ENCODE measurements at places on chromosomes 5 and 9.
A peak's percentile ranks its signal among the peaks of the same experiment; 100 is the strongest.

GRCh38 chr5:14445013-14445412, 136.6 kb upstream of the OTULINL start:
- no peak for DNase-seq

GRCh38 chr9:114120192-114121014, 21.3 kb upstream of the KIF12 start:
- no peak for DNase-seq

GRCh38 chr5:143614831-143615230, 197.1 kb upstream of the HMHB1 start:
- DNase-seq, result no peak

DNA sequence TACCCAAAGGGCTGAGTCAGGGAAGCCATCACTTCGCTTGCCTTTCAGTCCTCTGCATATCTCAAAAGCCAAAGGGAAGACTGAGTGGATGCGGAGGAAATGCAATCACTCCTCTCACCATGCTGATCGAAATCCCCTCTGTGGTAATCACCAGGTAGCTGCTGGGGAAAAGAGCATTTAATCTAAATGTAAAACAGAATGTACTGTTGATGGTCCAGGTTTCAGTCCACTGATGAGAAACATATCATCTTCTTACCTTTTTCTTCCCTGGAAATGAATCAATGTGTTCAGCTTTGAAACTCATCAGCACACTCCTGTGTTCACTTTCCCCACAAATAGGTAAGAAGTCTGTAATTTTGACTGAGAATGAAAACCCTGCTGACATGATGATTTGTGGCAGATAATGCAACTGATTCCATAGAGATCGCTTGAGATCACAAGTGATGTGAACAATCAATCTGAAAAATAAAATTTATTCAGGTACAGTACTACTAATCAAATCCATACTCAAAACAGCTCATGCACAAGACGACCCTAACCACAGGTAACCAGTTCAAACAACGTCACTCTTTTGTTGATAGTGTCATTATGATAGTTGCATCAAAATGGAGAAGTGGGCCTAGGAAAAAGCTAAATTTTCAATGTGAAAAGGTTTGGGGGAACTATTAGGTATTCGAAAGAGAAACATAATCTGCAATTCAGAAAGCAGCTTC, 454.0 kb upstream of the RGMB start:
- no peak for DNase-seq

- DNase-seq, result no peak
Measured at GRCh38 chr9:82128011-82128696, 139.6 kb downstream of the SPATA31D1 start.

- DNase-seq, result no peak
Measured at GRCh38 chr9:70117835-70118319, 74.2 kb downstream of the MAMDC2 start.

DNA sequence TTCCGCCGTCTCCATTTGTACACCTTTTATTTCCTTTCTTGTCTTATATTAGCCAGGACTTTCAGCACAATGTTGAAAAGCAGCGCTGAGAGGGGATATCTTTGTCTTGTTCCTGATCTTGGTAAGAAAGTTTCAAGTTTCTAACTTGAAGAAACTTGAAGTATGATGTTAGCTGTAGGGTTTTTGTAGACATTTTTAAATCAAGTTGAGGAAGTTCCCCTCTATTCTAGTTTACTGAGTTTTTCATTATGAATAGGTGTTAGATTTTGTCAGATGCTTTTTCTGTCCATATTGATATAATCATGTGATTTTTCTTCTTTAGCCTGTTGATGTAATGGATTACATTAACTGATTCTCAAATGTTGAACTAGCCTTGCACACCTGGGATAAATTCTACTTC, 425.7 kb downstream of the PIK3R1 start:
- DNase-seq, result no peak

DNA sequence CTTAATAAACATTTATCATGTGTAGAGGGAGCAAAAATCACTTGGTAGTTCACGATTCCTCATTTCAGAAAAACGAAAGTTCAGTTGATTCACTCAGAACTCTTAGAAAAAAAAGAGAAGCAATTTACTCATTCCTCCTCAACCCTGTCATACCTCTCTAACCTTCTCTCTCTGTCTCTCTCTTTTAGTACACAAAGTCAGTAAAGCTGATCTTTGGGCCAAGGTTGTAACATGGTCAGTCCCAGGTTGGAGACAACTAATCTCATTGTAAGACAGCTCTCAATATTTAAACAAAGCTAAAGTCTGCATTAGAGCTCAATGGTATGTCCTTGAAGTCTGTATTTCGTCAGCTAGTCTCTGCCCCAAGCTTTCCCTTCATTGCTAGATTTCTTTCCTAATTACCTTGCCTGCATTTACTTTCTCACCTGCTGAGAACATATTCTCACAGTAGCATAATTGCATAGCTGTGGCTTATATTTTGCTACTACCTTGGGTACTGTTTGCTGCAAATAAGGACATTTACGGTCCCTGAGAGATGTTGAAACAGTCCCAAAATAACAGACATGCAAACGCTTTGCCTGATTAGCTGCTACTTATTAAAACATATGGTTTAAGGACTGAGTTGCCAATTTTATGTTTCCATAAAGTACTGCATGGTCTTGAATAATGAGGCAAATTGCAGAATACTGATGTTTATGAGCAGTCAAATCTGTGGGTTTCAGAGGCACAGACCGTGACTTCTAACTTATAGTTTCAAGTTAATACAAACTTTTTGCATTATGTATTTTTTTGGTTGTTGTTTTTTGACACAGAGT, 138.3 kb downstream of the GPBP1 start:
- DNase-seq, result no peak

DNA sequence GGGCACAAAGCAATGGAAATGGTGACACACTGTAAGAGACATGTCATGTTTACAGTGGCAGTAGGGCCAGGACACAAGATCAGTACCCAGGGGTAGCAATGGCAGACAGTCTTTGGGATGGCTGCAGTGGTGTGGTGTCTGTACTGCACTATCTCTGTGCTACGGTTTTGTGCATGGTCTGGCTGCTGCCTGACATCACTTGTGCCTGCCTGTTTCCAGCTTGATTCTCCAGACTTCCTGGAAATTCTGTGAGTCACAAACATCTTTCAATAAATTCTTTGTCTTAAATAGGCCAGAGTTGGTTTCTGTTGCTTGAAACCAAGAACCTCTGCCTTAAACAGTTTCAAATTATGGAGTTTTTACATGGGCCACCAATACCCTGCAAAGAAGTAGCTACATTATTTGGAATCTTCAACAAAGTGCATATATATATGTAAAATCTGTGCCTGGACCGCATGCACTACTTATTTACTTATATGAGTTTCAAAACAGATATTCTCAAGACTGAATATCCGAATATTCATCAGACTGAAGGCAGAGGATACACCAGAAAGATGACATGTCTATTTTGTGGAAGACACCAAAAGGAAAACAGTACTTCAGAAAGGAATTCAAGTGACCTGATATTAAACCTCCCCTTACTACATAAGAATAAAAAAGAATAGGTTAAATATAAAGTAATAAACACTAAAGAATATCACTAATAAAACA, 188.1 kb downstream of the RFX3 start:
- DNase-seq, result peak; percentile 4

- DNase-seq, result no peak
Measured at GRCh38 chr9:116975126-116975525, 288.0 kb downstream of the TRIM32 start.

DNA sequence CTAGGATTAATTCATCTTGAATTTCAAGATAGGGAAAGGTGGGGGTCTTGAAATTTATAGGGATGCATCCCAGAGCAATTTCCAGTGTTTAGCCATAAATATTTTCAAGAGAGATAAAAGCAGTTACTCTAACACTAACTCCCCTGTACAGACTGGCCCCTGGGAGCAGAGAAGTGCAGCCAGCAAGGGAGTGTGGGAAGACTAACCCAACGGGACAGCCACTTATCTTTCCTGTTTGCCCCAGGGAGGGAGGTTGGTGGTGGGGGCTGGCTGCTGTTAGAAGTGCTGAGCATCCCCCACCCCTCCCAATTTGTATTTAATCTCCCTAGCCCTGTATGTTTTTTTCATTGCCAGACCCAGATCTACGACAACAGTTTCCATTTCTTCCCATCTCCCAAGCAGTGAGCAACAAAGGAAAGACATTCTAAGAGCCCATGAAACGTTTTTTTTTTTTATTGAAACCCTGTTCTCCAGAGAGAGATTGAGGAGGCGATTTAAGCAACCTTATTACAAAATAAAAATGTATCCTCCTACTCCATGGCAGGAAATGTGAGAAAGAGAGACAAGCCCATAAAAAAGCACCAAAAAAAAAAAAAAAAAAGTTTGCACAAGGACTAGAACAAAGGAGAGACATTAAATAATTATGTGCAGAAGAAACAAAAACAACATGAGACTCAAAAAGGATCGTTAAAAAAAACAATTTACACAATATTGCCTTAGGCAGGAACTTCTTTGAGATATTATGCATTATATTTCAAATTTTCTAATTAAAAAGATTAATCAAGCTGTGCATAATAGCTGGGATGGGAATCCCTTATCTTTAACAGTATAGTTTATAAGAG, 343.4 kb downstream of the ARHGEF28 start:
- DNase-seq, result no peak

- DNase-seq, result no peak
Measured at GRCh38 chr5:80763873-80764647, 109.3 kb upstream of the DHFR start.

GRCh38 chr9:129102791-129103594, 7.6 kb downstream of the CRAT start:
- DNase-seq, result no peak

GRCh38 chr9:16885931-16886330, 15.5 kb upstream of the BNC2 start:
- DNase-seq, result no peak

- DNase-seq, result no peak
Measured at GRCh38 chr5:26894719-26895263, 143.6 kb downstream of the CDH9 start.

DNA sequence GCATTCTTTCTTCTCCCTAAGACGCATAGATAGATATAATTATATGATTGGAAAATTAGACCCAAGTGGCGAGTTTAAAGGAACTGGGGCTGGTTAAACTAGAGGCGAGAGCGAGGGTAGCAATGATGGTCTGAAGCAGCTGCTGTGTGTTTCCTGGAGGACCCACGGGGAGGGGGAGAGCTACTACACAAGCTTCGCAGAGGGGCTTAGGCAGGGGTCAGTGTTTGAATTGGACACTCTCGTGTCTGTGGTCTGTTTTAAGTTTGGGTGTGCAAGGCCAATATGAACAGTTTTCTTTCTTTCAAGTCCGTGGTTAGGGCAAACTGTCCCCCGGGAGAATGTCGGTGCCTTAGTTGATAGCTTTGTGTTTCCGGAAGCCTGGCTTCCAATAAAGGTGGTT, 43.1 kb downstream of the PDZD2 start:
- DNase-seq, result no peak

GRCh38 chr5:178522361-178522760, 67.8 kb downstream of the COL23A1 start:
- no peak for DNase-seq

GRCh38 chr5:42572313-42572712, 149.1 kb downstream of the GHR start:
- no peak for DNase-seq

DNA sequence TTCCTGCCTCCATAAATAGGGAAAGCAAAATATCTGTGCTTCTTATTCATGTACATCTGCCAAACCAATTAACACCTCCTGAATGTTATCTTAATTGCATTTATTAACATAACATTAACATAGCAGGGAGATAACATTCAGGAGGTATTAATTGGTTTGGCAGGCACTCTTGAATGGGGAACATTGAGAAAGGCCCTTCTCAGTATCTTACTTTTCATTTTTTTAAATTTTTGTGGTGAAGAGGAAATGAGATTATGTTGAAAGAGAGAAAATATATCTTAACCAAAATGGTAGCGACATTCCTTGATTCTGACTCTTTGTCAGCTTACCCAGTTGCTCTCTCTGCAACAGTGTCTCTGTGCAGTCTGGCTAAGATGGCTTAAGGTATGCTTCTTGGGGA, 100.4 kb upstream of the TLE1 start:
- DNase-seq, result no peak

DNA sequence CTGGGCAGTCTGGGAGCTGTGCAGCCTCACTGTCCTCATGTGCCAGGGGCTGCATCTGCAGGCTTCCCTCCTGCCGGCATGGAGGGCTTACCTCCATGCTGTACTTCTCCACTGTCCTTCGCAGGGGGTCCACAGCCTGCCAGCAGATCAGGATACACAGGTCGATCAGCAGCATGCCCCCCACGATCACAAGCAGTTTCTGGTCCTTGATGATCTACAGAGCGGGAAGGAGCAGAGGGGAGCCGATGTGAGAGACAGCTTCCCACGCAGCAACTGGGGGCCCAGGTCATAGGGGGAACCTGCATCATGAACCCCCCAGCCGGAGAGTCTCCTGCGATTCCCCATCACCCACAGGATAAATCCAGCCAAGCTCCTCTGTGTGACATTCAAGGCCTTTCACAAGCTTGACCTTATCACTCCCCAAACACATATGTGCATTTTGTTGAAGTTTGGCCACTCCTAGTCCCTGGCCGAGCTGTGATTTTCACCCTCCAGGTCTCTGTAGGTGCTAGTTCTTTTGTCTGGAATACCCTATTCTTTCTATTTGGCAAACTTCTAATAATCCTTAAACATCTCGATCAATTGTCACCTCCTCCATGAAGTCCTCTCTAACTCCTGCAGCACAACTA, 107.3 kb upstream of the TBC1D2 start:
- DNase-seq, result no peak

DNA sequence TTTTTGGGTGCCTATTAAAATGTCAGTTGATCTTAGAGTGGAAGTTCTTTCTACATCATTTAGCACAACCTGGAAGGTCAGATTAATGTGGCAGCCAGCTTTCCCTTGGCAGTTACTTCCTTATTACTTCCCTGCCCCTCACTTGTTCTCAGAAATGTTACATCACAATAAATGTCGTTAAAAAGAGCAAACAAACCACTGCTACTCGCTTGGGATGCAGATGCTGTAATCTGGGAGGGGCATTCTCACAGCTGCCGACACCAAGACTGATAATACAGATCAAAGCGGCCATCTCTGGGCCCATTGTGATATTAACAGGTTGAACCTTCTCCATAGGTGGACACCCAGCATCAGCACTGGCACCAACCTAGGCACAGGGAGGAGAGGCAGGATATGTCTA, 29.3 kb downstream of the PLAC8L1 start:
- no peak for DNase-seq

- DNase-seq, result no peak
Measured at GRCh38 chr5:122727112-122727541, 47.8 kb upstream of the SNX2 start.

- no peak for DNase-seq
Measured at GRCh38 chr9:103245369-103245768, 250.2 kb downstream of the CYLC2 start.

GRCh38 chr9:119026120-119026519, 343.1 kb downstream of the BRINP1 start:
- DNase-seq, result no peak

GRCh38 chr5:150489360-150490295, 18.3 kb upstream of the NDST1 start:
- DNase-seq, result no peak

All from CD4-positive, alpha-beta T cell treated with Interleukin-15 for 4 hours (primary cell).